ENCODE measurements at places on chromosomes 5 and 9.

GRCh38 chr9:21677387-21677786 is 125.0 kb upstream of the MTAP start:
- DNase-seq: no peak

GRCh38 chr5:175872287-175873087 is 1.1 kb downstream of the CPLX2 start:
- no peak for DNase-seq

- no peak for DNase-seq
Observed at GRCh38 chr9:138074516-138074915, 196.9 kb downstream of the CACNA1B start.

GRCh38 chr5:168424594-168425323 is 61.5 kb upstream of the RARS1 start:
- no peak for DNase-seq

- no peak for DNase-seq
Observed at GRCh38 chr9:72294936-72295335, 70.1 kb downstream of the ZFAND5 start.

- peak; percentile 39 for DNase-seq
Observed at GRCh38 chr9:4117835-4118610, 181.8 kb downstream of the GLIS3 start.

DNA sequence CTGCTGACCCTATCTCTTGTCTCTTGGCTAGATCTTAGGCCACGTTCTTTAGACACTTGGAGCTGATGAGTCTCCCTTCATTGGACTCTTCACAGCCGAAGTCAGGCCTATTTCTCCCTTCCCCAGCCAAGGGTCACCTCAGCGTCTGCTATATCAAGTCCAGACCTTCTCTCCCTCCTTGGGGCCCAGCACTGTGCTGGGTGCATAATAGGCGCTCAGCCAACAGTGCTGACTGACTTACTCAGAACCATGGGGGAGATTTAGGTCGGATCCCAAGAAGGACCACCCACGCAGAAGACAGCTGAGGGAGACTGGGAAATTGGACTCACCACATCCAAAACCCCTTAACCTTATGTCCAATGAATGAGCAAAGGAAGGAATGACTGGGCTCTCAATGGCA is 5.6 kb upstream of the AMBP start:
- no peak for DNase-seq

DNA sequence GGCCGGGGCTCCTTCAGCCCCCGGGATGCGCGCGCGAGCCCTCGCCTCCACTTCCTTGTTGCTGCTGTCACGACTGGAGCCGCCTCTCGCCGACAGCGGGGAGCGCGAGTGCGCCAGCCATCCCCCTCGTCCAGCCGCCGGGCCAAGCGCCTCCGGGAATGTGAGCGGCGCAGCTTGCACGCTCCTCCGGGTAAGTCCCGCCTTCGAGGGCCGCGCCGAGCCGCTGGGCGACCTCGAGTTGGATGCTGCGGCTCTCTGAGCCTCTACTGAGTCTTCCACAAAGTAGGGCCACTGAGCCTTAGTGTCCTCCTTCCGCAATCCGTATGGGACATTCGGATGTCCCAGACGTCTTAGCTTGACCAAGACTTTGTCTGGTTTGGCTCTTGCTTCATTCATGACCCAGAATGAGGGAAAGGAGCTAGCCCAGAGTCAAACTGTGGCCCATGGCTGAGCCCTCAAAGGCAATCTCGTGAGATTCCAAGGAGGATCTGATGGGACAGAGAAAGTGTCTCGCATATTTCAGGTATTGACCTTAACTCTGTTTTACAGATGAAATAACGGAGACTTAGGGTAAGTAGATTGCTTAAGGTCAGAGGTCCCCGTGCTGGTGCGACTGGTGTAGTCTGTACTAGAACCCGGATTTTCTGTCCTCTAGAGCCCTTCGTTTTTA is 586 bp downstream of the HMGXB3 start:
- DNase-seq: peak; percentile 13

- DNase-seq: no peak
Observed at GRCh38 chr9:89880721-89881120, 275.9 kb downstream of the GADD45G start.

- no peak for DNase-seq
Observed at GRCh38 chr5:123455640-123456039, 32.4 kb upstream of the CEP120 start.

DNA sequence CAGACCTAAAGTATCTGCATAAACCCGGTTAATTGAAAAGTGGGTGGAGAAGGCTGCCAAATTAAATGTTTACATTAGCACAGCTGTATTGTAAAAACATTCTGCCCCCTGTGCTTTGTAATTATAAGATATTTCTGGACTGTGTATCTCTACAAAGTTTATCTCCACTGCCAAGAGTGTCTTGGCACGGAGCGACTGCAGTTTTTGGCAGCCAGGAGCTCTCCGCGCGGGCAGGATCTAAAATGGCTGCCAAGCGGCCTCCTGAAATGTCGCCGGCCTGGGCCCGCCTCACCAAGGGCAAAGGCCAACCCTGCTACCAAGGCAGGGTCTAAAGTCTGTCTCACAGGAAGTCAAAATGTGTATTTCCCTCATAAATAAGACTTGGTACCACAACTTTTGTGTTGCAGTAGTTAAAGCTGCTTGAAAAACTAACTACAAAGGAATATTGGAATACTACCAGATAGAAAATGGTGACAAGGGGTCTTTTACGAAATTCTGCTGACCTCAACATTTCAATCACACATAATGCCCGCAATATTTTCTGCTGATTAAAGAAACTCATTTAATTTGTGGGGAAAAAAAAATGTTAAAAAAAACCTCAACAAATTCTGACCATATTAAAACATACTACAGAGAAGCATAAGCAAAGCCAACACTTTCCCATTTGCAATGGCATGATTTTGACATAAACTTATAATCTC is 110.4 kb downstream of the NFIB start:
- DNase-seq: no peak

GRCh38 chr5:113390224-113390623 is 44.6 kb downstream of the TSSK1B start:
- no peak for DNase-seq

All from GM12891 (cell line).